Motor neuron (in vitro differentiated cells): ENCODE measurements at places on chromosomes 3 and 15. TPM values are rescaled to one million over a fixed set of nuclear protein-coding genes. Genes with fewer than 3 reads are reported as not detected.

- no peak for ATAC-seq
Measured at GRCh38 chr15:94882071-94882712, 650.8 kb downstream of the MCTP2 start.

DNA sequence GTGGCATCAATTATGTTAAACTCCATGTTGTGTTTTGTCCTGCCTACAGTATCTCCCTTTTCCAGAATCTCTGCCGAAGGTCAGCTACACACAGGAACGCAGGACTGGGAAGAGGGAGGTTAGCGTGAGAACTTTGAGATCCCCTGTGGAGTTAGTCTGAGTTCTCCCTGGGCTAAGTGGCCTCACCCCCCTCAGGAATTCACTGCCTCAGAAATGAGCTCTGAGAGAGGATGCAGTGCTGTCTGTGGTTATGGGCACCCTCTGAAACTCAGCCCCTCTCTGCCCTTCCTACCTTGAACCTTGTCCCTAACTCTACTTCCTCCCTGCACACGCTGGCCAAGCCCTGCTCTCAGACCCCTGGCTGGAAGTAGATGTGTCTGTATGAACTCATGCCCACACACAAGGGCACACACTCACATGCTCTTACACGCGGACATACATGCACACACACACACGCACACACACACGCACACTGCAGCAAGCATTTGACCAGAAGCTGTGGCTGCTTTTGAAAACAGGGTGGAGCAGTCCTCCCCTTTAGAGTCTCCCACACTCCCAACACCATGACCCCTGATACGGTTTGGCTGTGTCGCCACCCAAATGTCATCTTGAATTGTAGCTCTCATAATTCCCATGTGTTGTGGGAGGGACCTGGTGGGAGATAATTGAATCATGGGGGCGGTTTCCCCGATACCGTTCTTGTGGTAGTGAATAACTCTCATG is 5.3 kb upstream of the VIPR1 start:
- no peak for ATAC-seq

- ATAC-seq = no peak
Measured at GRCh38 chr3:168330983-168331382, 235.3 kb upstream of the GOLIM4 start.

GRCh38 chr3:82274897-82275296 is 513.5 kb upstream of the GBE1 start:
- no peak for ATAC-seq

- ATAC-seq = peak; percentile 99
Measured at GRCh38 chr15:34318277-34319079, 19.1 kb downstream of the SLC12A6 start.

- no peak for ATAC-seq
Measured at GRCh38 chr3:188041193-188041592, 112.8 kb upstream of the LPP start.

DNA sequence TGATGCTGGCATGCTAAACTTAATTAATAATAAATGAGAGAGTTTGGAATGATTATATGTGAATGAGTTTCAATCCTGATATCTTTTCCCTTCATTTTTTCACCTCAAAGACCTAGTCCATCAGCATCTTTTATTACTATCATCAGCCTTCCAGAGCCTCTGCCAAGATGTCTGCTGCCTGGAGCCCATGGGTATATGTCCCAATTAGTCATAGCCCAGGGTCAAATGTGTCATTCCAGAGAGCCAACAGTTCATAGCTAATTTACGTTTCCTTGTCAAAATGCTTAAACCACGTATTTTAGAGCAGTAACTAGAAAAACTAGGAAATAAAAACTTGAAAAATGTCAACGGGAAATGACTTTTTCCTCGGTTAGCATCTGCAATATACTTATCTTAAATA is 457.9 kb downstream of the SI start:
- ATAC-seq = no peak

GRCh38 chr15:45795440-45796069 is 160.7 kb downstream of the SQOR start:
- peak; percentile 82 for ATAC-seq

DNA sequence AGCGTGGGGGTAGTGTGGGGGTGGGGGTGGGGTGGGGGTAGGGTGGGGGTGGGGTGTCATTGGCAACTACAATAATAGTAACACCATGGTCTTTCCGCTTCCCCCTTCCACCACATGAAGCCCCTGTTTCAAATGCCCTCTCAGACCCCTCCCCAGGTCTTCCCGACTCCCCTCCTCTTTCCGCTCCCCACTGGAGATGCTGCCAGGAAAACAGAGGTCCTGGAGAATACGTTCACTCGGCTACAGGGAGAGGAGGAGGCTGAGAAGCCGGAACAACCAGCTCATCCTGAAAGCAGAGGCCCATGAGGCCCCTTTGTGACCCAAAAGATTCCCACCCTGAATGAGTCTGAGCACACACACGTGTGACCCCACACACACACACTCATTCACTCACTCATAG is 75.4 kb downstream of the CPN2 start:
- no peak for ATAC-seq

- no peak for ATAC-seq
Measured at GRCh38 chr3:189570916-189571315, 60.3 kb upstream of the TP63 start.

DNA sequence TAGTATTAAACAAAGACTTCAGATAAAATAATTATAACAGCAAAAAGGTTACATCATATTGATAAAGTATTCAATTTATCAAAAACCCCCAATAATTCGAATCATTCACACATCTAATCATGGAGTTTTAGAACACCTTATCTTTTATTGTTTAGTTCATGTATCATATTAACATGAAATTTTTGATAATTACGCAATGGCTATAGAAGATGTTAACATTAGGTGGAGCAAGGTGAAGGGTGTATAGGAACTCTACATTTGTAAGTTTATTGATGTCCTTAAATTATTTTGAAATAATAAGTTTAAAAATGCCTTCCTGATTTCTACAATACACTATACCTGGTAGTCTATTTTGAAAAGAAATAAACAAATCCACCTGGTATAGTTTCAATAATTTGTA is 696.5 kb upstream of the BCHE start:
- no peak for ATAC-seq

GRCh38 chr3:182122779-182123178 is 411.1 kb downstream of the SOX2 start:
- no peak for ATAC-seq

GRCh38 chr3:107942244-107942643 is 148.6 kb downstream of the CD47 start:
- ATAC-seq = no peak

GRCh38 chr3:67609709-67610108 is 44.7 kb downstream of the SUCLG2 start:
- ATAC-seq = no peak

DNA sequence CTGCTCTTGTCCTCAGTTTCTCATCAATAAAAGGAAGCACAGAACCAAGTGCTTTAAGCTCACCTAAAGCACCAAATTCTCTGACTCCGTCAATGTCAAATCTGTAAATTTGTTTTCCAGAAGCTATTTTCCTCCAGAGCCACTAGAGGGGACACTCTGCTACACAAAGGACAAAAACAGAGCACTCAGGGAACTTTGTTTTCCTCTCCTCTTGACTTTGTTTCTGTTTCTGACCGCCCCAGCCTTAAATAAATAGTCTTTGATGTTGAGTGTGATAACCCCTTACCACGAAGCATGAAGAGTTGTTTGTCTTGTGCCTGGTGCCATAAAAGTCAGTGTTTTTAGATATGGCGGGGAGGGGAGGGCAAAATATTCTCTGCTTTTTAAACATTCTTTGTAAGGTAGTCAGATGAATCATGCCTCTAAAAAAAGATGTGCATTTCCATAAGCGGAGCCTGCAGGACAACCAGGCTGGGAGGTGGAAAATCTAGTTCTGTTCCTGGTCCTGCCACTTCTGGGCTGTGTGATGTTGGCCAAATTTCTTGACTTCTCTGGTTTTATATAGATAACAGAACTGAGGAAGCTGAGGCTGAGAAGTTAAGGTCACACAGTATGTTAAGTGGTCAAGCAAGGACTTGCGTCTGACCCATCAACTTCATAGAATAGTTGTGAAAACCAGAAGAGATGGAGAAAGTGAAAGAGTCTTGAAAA is 7.3 kb upstream of the ZBTB38 start:
- ATAC-seq = peak; percentile 93

- ATAC-seq = peak; percentile 27
Measured at GRCh38 chr3:118942671-118943070, 92.0 kb downstream of the IGSF11 start.

- ATAC-seq = no peak
Measured at GRCh38 chr3:69181592-69182211, 59.3 kb upstream of the LMOD3 start.

DNA sequence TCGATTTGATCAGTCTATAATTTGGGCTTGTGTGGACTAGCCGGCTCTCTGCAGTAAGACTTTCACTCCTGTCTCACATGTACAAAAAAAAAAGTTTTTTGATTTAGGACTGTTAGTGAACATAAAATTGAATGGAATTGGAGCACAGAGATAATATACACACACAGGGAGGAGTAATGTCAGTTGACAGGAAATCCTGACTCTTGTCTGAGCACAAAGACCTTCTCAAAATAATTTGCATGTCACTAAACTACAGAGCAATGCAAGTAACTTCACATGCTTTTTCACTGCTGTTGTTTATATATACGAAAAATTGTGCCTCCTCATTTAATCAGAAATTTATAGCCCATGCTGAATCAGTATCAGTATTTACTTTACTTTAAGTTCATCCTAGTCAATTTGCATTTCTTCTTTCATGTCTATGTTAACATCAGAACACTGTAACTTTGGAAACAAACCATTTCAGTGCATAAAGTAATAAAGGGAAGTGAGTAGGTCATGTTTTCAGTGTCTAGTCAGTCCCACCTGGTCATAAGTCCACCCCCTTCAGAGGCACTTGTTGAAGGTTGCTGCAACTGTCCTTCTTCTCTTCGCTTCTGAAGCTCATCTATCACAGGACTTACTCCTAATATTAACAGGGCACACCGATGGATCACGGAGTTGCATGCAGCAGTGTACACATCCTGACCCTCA is 115.8 kb downstream of the FBXL22 start:
- ATAC-seq = no peak

DNA sequence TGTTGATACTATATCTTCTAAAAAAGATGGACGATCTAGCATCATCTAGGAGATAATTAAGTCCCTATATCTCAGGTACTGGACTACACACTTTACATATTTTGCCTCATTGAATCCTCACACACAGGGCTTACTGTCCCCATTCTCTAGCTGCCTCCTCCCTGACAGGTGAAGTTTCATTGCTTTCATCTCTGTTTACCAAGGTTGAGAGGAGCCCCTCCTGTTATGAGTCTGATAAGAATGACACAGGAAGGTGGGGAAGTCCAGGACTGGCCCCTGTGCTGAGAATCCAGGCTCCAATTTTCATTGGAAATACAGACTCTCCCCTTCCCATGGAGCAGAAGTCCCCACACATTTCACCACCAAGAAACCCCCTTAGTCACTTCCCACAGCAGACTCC is 105.2 kb downstream of the XXYLT1 start:
- ATAC-seq = no peak

DNA sequence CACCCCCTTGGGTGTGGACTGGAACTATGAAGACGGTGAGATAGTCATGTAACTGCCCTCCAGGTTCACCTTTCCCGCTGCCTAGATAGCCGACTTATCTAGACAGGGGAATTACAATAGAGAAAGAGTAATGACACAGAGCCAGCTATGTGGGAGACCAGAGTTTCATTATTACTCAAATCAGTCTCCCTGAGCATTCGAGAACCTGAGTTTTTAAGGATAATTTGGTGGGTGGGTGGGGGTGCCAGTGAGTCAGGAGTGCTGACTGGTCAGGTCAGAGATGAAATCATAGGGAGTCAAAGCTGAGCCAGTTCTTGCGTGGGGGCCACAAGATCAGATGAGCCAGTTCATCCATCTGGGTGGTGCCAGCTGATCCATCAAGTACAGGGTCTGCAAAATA is 19.7 kb upstream of the DNAJC19 start:
- ATAC-seq = no peak

DNA sequence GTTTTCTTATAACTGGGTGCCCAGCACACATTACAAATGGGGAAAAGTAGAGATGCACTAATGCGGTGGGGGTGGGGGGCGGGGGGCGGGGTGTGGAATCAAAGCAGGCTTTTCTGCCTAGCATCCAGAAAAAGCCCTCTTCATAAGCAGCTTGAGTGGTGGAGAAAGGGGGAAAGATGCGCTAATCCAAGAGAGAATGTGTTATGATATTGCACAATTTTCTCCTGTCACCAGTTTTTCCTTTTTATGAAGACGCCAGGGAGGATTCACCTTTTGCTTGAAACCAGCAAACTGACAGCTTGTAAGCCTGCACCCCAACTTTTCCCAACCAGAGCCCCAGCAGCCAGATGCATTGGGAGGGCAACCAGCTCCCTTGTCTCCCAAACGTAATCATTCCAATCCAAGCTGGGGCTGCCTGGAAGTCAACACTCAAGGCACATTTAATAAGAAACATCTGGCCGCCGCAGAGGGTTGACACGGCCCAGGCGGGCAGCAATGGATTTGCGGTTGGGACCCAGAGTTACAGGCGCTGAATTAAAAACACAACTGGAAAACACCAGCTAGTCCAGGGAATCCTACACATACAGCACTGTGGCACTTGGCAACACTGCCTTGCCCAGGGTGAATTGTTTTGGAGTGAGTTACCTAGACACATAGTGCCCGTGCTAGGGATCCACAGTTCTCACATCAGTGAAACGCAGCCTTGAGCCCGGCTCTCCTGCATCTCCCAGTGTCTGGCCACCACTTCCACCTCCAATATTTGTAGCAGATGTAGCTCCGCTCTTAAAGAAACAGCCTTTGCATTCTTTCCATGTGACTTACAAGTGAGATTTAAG is 218.5 kb upstream of the PRICKLE2 start:
- peak; percentile 50 for ATAC-seq

DNA sequence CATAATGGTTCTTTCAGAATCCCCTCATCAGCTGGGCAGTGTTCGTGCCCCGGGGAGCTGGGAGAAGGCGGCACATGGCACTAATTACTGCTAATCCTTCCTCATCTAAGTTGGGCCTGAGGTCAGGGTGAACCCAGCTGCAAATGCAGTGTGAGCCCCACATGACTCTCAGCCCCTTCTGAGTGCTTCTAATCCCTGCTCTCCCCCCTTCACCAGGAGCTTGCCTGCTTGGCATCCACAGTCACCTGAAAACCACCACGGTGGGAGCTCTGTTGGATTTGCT is 455 bp upstream of the TRPM1 start:
- no peak for ATAC-seq

SPINK8 gene
- total RNA-seq = not detected in 2 replicates

TLR9 gene
- 0.06 and 0.11 TPM in 2 replicates for total RNA-seq

AGBL1 gene
- 0.38 and 0.68 TPM in 2 replicates for total RNA-seq

LSAMP gene
- 26.5 and 27.6 TPM in 2 replicates for total RNA-seq

FGF7 gene
- total RNA-seq = 3.9 and 4.3 TPM in 2 replicates

SLC6A1 gene
- total RNA-seq = 0.94 and 3.9 TPM in 2 replicates

UBE3A gene
- total RNA-seq = 58.9 and 70.5 TPM in 2 replicates

MAP3K13 gene
- total RNA-seq = 9.7 and 11.4 TPM in 2 replicates

THOC7 gene
- 80.3 and 83.6 TPM in 2 replicates for total RNA-seq

CMC1 gene
- total RNA-seq = 14.4 and 18.0 TPM in 2 replicates

EPHB3 gene
- total RNA-seq = 2.3 and 6.7 TPM in 2 replicates

IL17RC gene
- 12.2 and 17.2 TPM in 2 replicates for total RNA-seq

CCDC13 gene
- 1.1 and 1.4 TPM in 2 replicates for total RNA-seq

GP5 gene
- 0.40 and 0.50 TPM in 2 replicates for total RNA-seq

KIF15 gene
- 2.4 and 2.7 TPM in 2 replicates for total RNA-seq

HYAL1 gene
- 16.3 and 25.2 TPM in 2 replicates for total RNA-seq

SMARCC1 gene
- total RNA-seq = 84.2 and 88.7 TPM in 2 replicates

GASK1A gene
- 1.3 and 1.6 TPM in 2 replicates for total RNA-seq
